ENCODE measurements at places on chromosomes 5 and 9.

GRCh38 chr5:133081036-133081435 is 29.2 kb downstream of the HSPA4 start:
- no peak for DNase-seq

- DNase-seq = no peak
Measured at GRCh38 chr5:4197151-4197550, 601.5 kb downstream of the IRX1 start.

GRCh38 chr5:176660530-176660859 is 13.2 kb downstream of the TSPAN17 start:
- DNase-seq = no peak

GRCh38 chr5:53568401-53568800 is 8.0 kb downstream of the NDUFS4 start:
- DNase-seq = no peak

- DNase-seq = no peak
Measured at GRCh38 chr9:114081441-114082016, 3.4 kb upstream of the AMBP start.

GRCh38 chr5:61809651-61810050 is 477.6 kb downstream of the ZSWIM6 start:
- no peak for DNase-seq

DNA sequence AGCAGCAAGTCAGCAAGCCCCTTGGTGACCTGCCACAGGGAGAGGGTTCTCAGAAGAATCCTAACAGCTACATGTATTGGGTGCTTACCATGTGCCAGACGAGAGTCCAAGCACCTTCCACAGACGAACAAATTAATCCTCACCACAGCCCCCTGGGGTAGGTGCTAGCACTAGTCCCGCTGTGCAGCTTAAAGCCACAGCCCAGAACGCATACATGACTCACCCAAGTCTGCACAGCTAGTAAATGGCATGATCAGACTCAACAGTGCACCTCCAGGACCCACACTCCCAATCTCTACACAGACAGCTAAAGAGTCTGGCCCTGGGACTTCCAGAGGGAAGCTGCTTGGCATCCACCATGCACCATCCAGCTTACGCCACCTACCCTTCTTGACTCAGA is 111.5 kb downstream of the PAX5 start:
- no peak for DNase-seq

- DNase-seq = no peak
Measured at GRCh38 chr9:33881635-33882034, 64.7 kb downstream of the UBE2R2 start.

- DNase-seq = no peak
Measured at GRCh38 chr9:14790628-14791027, 68.1 kb upstream of the CER1 start.

GRCh38 chr5:3489239-3489843 is 106.3 kb upstream of the IRX1 start:
- no peak for DNase-seq

- no peak for DNase-seq
Measured at GRCh38 chr9:114553202-114553601, 34.4 kb upstream of the ATP6V1G1 start.

- no peak for DNase-seq
Measured at GRCh38 chr9:127971357-127972235, 9.2 kb downstream of the EEIG1 start.

GRCh38 chr5:172686539-172687390 is 45.7 kb downstream of the NEURL1B start:
- no peak for DNase-seq

- no peak for DNase-seq
Measured at GRCh38 chr9:1202512-1203280, 152.5 kb downstream of the DMRT2 start.

DNA sequence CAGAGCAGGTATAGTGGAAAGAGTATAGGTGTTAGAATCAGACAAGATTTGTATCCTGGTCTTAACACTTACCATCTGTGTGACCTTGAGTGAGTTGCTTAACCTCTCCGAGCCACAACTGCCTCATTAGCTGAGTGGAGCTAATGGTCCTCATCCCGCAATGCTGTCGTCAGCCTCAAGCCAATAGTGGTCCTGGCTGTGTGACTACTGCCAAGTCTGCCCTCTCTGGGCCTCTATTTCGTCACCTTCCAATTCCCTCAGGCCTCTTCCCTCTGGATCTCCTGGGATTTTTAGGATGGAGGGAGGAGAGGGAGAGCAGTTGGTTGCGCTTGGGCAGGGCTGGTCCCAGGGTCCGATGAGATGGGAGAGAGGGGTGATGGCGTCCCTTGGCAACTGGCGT is 41.6 kb downstream of the STOM start:
- DNase-seq = no peak

GRCh38 chr5:54344653-54345052 is 34.3 kb upstream of the ARL15 start:
- no peak for DNase-seq

DNA sequence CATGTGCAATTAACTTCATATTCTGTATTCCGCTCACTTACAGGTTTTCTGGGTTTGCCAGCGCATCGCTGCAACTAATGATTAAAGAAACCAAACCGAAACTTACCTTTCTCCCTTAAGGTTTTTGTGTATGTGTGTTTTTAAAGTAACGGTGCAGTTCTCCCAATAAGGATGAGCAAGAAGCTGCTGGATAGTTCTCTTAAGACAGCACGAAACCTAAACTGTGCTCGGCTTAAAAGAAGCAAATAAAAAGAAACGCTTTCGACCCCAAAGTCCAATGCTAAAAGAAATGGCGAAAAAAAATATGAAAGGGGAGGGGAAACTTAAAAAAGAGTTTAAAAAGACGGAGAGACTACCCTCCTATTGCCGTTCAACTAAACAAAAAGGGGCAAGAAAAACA is 340 bp downstream of the ELAVL2 start:
- DNase-seq = no peak

DNA sequence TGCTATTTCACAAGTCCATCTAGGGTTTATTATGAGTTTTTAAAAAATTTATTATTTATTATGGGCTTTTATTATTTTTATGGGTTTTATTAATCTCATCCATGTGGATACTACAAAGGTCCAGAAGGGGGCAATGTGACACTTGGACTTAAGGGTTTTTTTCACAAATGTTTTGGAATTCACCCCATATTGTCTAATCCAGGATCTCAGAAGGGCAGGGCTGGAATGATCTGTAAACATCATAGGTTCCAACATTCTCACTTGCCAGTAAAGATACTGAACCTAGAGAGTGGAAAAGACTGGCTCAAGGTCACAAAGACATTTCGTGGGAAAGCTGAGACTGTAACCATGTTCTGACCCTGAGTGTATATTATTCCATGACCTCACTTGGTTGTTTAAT is 35.6 kb downstream of the NIM1K start:
- no peak for DNase-seq

- DNase-seq = no peak
Measured at GRCh38 chr9:120904978-120905301, 21.7 kb downstream of the TRAF1 start.

All from stimulated activated CD8-positive, alpha-beta memory T cell treated with anti-CD3 and anti-CD28 coated beads, Interleukin-4, amount 100 ng/mL, for 4 hours (primary cell).